ENCODE measurements at places on chromosomes 16 and 17.

GRCh38 chr16:80948886-80949493 is 57.7 kb downstream of the CMC2 start:
- peak; percentile 59 for DNase-seq

GRCh38 chr17:76805319-76805718 is 62.9 kb upstream of the MGAT5B start:
- DNase-seq, result no peak

GRCh38 chr17:39225308-39225958 is at the start of gene STAC2:
STAC2 (minus strand) TSS chr17:39225945; CDS start chr17:39225502, 443 bp downstream.
- DNase-seq, result no peak

- DNase-seq, result no peak
Measured at GRCh38 chr17:48561884-48562810, 16.0 kb downstream of the HOXB4 start.

GRCh38 chr17:16352667-16353316 is 477 bp downstream of the CENPV start:
- DNase-seq, result peak; percentile 25

DNA sequence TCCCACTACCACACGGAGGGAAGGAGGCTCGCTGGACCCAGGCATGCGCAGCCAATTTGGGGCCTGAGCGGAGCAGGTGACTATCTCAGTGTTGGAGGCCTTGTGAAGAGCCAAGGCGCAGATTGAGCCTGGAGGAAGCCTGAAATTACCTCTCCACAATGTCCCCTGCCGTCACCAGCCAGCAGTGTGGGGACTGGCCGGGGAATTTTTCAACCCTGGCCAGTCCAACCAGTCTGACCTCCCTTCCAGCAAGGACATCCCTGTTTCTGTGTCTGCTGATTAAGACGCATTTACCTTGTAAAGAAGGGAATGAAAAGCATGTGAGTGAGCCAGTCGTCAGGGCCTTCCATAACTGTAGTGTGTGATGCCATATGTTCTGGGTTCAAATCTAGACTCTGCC is 198.1 kb upstream of the IRX3 start:
- DNase-seq, result no peak

- no peak for DNase-seq
Measured at GRCh38 chr16:11175106-11175786, 80.8 kb downstream of the SOCS1 start.

DNA sequence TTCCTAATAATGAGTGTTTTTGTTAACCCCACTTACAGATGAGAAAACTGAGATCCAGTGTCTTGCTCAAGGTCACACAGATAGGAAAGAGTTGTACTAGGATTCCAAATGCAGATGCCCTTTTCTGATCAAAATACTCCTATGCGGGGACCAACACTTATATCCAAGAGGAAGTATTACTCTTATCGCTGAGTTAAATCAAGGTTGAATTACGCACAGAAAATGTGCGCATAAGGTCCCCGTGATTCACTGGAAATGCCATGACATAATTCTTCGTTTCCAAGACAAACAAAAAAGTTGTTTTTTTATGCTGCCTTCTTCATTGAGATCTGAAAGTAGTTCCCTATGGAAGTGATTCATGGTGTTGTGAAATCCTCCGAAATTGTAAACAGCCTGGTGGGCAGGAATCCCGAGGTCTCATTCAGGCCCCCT is 463.8 kb upstream of the HSBP1 start:
- DNase-seq, result no peak

DNA sequence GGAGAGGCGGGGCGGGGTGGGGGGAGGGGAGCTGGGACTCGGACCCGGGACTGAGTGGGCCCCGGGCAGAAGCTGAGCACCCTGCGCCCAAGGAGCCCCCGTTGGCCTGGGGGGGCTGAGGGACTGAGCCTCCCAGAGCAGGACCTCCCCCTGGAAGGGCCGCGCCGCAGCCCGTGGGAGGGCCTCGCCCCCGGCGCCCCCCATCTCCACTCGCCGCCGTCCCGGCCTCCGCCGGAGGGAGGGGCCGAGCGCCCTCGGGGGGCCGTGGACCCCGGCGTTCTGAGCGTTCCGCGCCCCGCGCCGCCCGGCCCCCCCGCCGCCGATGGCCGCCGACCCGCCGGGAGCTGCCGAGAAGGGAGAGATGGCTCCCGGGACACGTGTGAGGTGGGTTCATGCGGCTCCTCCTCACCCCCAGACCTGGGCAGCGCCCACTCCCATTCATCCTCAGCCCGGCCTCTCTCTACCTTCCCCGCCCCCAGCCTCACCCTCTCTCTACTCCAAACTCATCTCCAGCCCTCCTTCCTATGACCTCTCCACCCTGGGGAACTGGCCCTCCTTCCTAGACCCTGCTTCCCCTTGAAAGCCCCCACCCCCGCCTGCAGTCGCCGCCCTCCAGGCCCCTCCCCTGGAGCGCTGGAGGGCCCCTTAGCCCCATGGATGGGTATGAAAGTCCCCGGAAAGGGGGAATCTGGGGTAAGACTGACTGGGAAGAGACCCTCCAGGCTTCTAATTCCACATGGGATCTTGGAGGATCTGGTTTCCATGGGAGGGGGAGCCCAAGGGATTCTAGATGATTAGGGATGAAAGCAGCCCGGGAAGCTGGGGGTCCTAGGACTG is 922 bp downstream of the FBXL19 start:
- no peak for DNase-seq

- no peak for DNase-seq
Measured at GRCh38 chr16:89687092-89687940, 827 bp downstream of the CDK10 start.

GRCh38 chr16:24935336-24935735 is 79.8 kb downstream of the ARHGAP17 start:
- no peak for DNase-seq

DNA sequence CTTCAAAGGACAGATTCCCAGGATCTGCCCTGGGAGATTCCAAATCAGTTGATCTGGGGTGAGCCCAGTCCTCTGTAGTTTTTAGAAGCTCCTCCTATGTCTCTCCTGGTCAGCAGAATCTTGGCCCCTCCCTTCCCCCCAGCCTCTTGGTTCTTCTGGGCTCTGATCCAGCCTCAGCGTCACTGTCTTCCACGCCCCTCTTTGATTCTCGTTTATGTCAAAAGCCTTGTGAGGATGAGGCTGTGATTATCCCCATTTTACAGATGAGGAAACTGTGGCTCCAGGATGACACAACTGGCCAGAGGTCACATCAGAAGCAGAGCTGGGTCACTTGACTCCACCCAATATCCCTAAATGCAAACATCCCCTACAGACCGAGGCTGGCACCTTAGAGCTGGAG is 840 bp upstream of the CDH5 start:
- no peak for DNase-seq

- DNase-seq, result no peak
Measured at GRCh38 chr17:69492410-69493071, 78.0 kb downstream of the MAP2K6 start.

DNA sequence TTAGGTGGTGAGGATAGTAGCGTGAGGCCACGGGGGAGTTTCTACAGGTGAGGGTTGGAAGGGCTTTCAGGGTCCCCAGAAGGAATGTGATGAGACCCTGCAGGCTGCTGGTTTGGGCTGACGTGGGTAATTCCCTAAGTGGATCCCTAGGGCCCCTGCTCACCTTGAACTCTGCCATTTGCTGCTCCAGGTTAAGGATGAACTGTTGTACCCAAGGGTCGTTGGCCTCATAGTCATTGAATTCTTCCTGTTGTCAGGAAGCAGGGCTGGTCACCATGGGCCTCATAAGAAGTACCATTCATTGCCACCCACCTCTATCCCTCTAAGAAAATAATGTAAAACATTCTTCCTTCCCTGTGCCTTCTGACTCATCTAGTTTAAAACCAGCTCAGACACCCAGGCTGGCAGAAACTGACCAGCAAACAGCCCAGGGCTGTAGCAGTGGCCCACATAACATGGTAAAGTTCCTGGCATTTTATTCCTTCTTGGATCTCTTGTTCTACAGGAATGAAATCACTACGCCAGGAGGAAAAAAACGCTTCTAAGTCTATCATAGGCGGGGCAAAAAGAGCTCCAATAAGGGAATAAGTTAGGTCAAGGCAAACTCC is 27.6 kb downstream of the FCSK start:
- DNase-seq, result no peak

GRCh38 chr17:30196504-30196903 is 39.0 kb downstream of the SLC6A4 start:
- no peak for DNase-seq

DNA sequence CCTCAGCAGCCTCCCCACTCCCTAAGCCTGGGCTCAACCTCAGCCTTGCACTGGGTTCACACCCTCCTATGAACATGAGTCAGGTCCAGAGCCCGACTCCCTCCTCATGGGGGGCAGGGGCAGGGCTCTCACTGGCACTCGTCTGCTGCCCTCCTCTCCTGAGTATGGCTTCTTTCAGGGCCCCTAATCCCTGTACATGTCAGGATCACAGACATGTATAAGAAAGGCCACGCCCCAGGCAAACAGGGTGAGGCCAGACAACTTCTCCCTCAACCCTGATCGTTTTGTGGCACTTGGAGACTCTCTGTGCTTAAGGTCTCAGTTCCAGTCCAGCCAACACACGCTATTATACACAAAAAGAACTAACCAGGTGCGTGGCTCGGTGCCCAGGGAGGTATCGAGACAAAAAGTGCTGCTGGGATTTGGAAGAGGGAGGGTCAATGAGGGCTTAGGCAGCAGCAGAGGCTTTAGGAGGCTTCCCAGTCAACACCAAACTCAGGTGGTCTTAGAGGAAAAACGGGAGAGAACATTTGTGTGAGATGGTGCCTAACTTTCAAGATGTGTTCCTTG is 45.2 kb downstream of the CMTM3 start:
- no peak for DNase-seq

DNA sequence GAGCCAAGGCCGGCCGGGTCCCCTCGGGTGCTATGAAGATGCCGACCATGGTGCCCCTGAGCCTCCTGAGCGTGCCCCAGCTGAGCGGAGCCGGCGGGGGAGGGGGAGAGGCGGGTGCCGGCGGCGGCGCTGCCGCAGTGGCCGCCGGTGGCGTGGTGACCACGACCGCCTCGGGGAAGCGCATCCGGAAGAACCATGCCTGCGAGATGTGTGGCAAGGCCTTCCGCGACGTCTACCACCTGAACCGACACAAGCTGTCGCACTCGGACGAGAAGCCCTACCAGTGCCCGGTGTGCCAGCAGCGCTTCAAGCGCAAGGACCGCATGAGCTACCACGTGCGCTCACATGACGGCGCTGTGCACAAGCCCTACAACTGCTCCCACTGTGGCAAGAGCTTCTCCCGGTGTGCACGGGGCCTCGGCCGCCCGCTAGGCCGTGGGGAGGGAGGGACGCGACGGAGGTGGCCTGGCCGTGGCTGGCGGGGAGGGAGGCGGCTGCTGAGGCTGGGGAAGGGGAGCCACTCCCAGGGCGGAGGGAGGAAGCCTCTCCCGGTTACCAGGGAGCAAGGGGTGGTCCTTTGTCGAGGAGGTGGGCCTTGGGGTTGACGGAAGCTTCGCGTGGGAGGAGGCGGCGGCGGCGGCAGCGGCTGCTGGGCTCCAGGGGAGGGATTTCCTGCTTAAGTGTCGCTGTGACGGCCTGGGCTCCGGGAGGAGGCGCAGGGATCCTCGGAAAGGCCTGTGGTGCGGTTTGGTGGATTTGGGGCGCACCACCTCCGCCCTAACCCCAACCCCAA is 1.3 kb downstream of the MAZ start:
- peak; percentile 89 for DNase-seq
